Pancreas (tissue), 10 donors: ENCODE measurements at places on chromosomes 1 and 21. TPM values are rescaled to one million over a fixed set of nuclear protein-coding genes. Genes with fewer than 3 reads are reported as not detected.

- DNase-seq = no peak
These were observed 79.5 kb downstream of the SLC66A1 start for GRCh38 chr1:19391596-19391981.

DNA sequence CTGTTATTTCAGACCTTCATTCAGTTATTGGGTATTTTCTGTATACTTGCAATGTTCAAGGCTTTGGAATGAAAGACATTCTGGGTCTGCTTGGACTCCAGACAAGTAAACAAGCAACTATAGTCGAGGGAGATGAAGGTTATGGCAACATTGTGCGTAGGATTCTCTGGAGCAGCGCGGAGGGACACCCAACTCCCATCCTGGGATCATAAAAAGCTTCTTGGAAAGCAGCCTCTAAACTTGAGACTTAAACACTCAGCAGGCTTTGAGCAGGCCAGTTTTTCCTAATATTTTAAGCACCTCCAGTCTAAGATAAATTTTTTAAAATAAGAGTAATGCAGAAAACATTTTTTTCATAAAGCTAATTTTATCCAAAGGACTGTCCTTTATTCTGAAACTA is 7.6 kb upstream of the LYST start:
- DNase-seq = no peak

- DNase-seq = no peak
These were observed 72.1 kb downstream of the LMO4 start for GRCh38 chr1:87400813-87401212.

CFHR1 gene
- polyA plus RNA-seq = not detected
